Stimulated activated CD4-positive, alpha-beta T cell treated with anti-CD3 and anti-CD28 coated beads, Interleukin-2, amount 100 ng/mL, for 48 hours (primary cell): ENCODE measurements at places on chromosomes 3 and 15.
A peak's percentile ranks its signal among the peaks of the same experiment; 100 is the strongest.

DNA sequence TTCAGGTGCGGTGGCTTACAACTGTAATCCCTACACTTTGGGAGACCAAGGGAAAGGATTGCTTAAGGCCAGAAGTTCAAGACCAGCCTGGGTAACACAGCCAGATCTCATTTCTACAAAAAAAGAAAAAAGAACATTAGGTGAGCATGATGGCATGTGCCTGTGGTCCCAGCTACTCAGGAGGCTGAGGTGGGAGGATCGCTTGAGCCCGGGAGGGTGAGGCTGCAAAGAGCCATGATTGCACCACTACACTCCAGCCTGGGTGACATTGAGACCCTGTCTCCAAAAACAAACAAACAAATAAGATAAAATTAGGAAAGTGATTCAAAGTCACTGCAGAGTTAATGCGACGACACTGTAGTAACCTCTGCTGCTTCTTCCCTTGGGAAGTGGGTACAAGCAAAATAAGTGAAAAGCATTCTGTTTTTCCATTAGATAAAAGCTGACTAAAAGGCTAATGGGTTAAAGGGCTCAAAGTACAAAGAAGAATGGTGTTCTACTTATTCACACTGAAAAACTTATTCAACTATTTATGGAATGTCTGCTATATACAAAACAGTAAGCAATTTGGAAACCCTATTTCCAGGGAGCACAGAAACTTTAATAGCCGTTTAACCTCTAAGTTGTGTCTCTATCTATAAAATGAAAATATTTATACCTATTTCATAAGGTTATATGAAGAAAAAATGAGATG, 8.0 kb upstream of the RPS27L start:
- DNase-seq, result no peak

DNA sequence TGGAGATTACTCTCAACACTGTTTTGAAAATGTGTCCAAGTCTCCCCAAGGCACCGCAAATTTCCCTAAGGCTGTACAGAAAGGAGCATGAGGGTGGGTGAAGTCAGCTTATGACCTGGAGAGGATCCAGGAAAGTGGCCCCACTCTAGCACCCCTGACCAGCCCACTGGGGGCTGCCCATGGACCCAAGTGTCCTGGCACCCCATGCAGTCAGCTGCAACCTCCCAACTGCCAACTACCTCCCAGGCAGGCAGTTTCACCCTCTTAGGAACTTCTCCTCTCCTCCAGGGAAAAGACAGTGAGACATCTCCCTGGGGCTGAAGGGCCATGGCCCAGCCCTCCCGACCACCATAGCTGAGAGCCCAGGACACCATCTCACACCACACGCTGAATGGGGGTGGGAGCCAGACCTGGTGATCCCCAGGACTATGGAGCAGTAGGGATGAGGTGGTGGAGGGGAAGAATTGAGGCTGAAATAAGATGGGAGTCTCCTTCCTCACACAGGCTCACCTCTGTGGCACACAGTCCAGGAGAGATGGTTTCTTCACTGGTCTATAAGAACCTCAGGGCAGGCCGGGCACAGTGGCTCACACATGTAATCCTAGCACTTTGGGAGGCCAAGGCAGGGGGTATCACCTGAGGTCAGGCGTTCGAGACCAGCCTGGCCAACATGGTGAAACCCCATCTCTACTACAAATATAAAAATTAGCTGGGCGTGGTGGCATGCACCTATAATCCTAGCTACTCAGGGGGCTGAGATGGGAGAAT, 104.4 kb downstream of the DAPK2 start:
- DNase-seq, result no peak

GRCh38 chr3:103873897-103874545, 1439.2 kb downstream of the ZPLD1 start:
- no peak for DNase-seq

- no peak for DNase-seq
Measured at GRCh38 chr3:58962040-58962651, 87.7 kb downstream of the CFAP20DC start.

GRCh38 chr3:113265231-113265630, 53.9 kb downstream of the BOC start:
- DNase-seq, result no peak

- DNase-seq, result peak; percentile 54
Measured at GRCh38 chr15:40047415-40048210, 8.6 kb upstream of the SRP14 start.

GRCh38 chr3:107345822-107346405, 31.3 kb upstream of the CCDC54 start:
- DNase-seq, result no peak

- DNase-seq, result no peak
Measured at GRCh38 chr15:71753346-71753745, 57.0 kb upstream of the NR2E3 start.

GRCh38 chr3:190528706-190529105, 14.8 kb downstream of the IL1RAP start:
- DNase-seq, result no peak

DNA sequence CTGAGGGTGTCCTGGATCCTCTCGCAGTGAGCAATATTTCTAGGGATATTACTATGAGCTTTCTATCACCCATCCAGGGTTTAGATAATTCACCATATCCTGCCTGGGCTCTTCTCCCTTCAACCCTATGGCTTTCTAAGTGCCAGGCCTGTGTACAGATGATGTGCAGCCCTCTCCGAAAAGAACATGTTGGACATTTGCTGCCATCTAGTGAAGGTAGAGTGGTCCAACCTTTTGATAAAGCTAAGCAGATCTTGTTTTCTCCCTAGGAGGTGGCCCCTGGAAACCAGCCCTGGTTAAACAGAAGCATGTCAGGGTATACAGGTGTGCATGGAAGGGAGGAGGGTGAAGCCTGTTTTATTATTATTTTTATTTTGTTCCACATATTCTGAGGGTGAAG, 27.9 kb upstream of the SCN10A start:
- no peak for DNase-seq

DNA sequence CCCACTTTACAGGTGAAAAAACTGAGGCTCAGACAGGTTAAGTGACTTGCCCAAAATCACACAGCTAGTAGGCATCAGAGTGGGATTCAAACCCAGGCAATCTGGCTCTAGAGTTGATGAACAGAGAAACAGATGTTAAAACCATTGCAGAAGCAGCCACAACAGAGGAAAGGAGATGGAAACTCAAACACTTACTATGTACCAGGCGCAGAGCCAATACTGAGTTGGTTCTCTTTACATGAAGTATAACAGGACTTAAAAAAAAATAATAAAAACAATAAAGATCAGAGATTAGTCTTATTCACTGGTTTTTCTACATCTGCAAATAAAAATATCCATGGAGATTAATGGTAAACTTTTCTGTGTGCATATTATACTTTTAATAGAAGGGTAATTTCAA, 84.9 kb upstream of the SPATA12 start:
- no peak for DNase-seq

DNA sequence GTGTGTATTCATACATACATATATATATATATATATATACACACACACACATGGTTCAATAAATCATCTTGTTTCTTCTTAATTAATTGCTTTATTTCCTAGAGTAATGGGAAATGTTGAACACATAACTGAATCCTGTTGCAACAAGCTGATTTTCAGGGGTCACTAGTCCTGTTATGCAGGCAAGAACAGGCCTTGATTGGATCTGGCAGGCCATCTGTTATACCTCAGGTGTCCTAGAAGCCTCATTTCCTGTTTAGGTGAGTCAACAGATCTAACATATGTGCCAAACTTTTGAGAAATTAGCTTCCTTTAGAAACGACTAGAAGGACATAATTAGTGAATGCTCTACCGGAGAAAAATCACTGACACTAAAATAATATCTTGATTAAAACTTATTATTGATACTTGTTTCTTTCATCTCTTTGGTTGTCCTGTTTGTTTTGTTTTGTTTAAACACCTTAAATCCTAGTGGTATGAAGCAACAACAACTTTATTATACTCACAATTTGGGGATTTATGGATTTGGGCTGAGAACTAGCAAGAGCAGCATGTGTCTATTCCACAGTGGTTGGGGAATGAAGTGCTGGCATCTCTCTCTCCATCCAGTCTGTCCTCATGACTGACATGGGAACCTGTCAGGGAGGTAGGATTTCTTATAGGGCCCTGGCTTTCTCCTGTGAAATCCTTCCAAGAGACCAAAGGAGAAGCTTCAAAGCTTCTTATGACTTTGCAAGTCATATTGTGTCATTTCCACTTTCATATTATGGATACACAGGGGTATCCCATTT, 552.6 kb downstream of the NSUN3 start:
- DNase-seq, result no peak

- DNase-seq, result peak; percentile 56
Measured at GRCh38 chr15:88649286-88649733, 10.5 kb downstream of the ISG20 start.

- no peak for DNase-seq
Measured at GRCh38 chr3:194598771-194599557, 34.3 kb downstream of the TMEM44 start.

DNA sequence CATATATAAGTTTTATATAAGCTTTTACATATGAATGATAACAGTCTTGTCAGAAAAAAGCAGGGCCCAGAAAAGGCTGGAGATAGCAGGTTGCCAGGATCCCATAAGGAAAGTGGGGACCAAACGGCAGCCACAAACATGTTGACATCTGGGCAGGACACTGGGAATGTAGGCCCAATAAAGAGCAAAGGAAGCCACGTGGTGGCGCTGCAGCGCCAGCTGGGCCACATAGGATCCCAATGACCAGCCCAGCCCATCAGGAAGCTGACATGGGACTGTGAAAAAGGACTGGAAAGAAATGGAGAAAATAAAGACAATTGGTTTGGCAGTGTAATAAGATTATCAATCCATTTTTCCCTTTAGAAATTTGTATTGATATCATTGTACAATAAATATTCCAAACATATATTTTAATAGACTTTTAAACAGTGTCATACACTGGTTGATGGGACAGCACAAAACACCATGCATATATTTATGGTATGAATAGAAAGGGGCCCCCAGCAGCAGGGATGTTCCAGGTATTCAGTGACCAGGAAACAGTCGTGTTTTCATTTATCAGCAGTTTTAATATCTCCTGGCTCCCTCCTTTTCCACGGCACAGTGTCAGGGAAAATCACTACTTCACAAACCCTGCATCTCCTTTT, 89.0 kb upstream of the STRIT1 start:
- DNase-seq, result peak; percentile 6

- no peak for DNase-seq
Measured at GRCh38 chr3:31103181-31103580, 208.7 kb upstream of the GADL1 start.

DNA sequence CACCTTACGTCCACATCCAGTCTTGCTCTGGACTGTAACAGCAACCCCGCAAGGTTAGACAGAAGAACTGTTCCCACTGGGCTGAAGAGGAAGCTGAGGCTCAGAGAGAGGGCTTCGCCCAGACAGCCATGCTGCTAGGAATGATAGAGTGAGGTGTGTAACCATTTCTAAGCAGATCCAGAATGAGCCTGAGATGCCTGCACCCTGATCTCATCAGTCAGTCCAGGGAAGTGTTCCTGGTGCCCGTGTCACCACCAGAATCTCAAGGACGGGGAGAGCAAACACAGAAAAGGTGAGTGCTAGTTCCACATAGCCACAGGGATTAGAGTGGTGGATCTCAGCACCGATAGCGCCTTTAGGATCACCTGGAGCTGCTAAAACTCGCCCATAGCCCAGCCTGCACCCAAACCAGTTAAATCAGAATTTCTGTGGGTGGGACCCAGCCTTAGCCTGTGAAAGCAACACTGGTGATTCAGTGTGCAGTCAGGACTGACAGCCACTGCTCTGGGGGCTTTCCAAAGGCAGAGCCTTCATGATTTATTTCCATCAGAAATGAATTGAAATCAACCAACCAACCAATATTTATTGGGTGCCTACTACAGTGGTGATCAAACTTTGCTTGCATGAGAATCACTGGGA, 12.3 kb downstream of the ISLR start:
- no peak for DNase-seq

DNA sequence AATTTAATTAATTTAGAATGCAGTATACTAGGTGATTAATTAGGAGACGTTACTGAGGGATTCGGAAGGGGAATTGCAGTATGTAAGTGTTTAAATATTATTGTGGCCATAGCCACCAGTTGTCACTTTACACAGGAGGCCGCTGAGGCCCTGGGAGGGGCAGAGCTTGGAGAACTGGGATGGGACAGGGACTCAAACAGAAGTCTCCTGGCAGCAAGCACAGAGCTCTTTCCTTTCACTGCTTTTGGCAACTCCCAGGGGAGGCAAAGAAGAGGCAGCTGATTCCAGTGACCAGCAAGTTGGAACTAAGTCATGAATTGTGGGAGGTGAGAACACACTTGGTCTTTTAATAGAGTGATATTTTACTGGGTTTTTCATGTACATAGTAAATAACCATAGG, 248.6 kb downstream of the RPLP1 start:
- DNase-seq, result no peak

GRCh38 chr3:58260261-58260731, 22.7 kb downstream of the ABHD6 start:
- no peak for DNase-seq

GRCh38 chr3:111415018-111415417, 127.0 kb upstream of the CD96 start:
- DNase-seq, result no peak

DNA sequence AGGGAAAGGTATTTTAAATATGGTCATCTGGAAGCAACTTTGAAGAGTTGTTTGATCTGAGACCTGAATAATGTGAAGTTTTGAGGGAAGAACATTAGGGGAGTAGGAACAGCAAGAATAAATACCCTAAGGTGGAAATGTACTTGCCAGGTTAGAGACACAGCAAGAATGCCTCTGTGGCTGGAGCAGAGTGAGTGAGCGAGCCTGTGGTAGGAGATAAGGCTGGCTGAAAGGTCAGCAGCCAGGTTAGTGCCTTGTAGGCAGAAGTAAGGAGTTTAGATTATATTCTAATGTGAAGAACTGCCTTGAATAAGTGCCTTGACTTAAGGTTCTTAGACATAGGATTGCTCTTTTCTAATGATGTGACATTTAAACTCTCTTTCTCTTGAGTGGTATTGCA, 18.3 kb downstream of the LRRC49 start:
- DNase-seq, result no peak

DNA sequence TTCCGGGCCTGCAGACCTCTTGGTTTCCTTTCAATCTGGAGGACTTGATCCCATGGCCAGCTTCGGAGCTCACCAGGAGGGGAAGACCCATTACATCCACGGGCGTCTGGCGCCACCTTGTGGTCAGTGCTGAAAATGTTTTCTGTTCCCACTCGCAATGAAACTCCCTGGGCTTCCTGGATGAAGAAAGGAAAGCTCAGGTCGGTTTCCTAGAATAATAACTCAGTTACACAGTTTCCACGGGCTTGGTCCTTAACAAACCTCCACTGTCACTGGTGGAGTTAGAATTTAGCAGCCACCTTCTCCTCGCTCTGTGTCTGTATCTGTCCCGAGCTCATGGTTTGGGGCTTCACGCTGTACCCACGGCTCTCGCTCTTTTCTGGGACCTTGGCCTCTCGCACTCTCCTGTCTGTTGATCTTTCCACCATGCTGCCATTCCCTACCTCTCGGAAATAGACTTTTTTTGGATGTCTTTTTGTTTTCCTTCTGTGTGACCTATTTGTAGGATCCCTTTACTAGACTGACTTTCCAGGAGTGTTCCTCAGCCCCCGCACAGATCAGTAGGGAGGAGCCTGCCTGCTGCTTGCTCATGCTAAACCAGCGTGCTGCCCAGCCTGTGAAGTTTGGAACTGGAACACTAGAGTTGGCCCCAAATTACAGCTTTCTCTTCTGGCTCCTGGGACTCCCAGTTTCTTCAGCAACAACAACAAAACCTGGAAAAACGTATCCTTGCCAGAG, 56.3 kb downstream of the IL20RB start:
- peak; percentile 86 for DNase-seq

GRCh38 chr3:42702066-42702951, at the start of gene HHATL:
Gene HHATL, minus strand, starts transcription at chr3:42702798. Its CDS starts 1,972 bp downstream, at chr3:42700826.
- DNase-seq, result no peak
